Naive B cell (primary cell): ENCODE measurements at places on chromosomes 11 and 22.

GRCh38 chr11:93895106-93895862 lies 44.9 kb upstream of the VSTM5 start:
- DNase-seq = peak; percentile 14

DNA sequence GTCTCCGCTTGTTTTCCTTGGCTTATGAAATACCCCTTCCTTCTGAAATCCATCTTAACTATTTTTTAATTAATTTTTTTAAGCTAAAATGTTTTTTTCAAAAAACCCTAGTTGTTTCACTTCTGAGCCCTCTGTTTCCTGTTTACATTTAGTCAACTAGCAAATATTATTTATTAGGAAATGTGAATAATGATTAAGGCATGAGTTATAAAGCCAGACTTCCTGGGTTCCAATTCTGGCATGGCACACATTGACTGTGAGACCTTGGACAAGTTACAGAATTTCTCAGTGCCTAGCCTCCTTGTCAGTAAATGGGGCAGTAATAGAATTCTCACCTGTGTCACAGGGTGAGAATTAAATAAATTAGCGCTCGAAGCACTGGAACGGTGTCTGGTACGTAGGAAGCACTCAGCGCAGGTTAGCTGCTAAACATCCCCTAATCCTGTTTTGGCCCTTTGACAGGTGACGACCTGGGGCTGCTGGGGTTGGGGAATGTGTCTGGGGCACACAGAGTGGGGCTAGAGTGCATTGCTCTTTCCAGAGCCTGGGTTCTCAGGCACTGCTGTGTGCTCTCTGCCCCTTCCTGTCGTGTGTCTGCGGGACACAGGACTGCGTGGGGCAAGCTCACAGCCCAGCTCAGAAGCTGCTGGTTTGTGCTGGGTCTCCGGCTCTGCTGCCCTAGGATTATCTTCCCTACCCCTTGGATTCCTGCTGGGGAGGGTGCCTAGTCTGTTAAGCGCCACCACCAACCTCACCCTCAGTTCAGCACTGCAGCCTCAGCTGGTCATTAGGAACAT lies 13.1 kb downstream of the PANX1 start:
- DNase-seq = no peak

- no peak for DNase-seq
These were observed 141.6 kb downstream of the BUD13 start for GRCh38 chr11:116631201-116631600.

- DNase-seq = no peak
These were observed 21.4 kb downstream of the POU2F3 start for GRCh38 chr11:120261321-120261720.

DNA sequence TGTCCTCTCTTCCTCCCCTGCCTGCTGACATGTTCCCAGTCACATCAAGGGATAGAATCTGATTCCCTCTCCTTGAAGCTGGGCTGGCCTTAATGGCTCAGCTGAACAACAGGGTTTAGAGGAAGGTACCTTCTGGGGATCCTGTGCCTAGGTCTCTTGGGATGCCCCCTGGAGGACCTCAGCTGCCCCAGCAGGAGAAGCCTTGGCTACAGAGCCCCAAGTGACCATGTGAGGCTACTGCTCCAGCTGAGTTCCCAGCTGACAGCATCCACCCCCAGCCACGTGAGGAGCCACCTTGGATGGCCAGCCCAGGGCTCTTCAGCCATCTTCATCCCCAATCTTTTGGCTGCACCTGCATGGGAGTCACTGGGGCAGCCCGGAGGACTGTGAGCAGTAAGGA lies 1499.3 kb downstream of the TBC1D22A start:
- no peak for DNase-seq

DNA sequence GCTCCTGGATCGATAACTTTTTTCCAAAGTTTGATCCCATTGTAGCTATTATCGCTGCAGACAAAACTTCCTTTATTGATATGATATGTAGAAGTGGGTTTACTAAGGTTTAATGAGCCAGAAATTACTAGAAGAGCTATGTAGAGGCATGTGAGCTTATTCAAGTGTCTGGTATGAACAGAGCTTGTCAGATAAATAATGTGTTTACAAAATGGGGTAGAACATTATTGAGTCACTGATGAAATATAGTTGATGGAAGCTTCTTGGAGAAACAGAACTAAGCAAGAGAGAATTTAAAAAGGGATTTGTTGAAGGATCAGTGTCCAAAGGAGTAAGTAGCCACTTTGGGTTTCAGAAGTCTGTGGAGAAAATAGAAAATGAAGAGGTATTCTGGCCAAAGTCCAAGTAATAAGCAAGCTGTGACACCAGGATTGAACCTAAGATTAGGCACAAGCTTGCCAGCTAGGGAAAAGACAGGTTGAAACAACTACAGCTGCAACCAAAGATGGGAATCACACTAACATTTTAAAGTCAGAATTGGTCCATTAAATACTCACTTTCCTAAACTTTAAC lies 104.3 kb downstream of the MAML2 start:
- DNase-seq = no peak

DNA sequence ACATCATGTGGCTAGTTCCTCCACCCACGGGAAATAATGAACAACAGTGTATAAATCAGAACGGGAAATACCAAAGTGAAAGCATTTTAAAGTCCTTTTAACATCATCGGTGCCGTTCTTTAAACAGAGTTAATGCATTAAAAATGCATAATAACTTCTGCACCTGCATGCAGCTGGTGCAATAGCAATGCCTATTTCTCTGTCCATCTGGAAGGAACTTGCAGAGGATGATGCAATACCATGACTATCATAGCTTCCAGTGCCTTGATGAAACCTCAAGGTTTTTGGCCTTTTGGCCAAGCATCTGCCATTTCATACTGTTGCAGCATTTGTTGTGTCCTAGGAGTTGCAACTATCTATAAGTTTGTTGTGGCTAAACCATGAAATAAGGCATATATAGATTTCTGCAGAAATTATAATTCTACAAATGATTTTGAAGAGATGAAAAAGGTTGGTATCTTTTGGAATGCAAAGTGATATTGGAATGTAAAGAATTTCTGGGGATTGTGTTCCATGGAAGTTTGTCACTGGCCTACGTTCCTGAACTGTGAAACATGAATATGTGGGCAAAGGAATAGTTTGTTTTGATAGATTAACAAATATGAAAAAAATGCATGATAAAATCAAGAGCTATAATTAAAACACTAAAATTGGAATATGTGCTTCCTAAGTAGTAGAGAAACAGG lies 9.8 kb upstream of the EIF3F start:
- no peak for DNase-seq

- DNase-seq = peak; percentile 58
These were observed 13.7 kb upstream of the SEC14L3 start for GRCh38 chr22:30485362-30485988.

DNA sequence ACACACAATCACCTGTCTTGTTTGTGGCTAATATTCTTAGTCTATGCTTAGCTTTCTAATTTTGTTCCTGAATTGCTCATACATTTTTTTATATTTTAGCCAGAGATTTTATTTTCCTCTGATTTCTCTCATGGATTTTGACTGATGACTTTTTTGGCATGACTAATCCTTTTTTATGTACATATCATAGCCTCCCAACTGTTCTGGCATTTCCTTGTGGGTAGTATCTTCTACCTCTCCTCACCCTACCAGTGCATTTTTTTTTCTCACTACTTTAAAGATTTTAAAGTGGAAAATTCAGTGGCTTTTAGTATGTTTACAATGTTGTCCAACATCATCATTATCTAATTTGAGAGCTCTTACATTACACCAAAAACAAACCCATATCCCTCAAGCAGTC lies 84.4 kb upstream of the TENM4 start:
- no peak for DNase-seq

DNA sequence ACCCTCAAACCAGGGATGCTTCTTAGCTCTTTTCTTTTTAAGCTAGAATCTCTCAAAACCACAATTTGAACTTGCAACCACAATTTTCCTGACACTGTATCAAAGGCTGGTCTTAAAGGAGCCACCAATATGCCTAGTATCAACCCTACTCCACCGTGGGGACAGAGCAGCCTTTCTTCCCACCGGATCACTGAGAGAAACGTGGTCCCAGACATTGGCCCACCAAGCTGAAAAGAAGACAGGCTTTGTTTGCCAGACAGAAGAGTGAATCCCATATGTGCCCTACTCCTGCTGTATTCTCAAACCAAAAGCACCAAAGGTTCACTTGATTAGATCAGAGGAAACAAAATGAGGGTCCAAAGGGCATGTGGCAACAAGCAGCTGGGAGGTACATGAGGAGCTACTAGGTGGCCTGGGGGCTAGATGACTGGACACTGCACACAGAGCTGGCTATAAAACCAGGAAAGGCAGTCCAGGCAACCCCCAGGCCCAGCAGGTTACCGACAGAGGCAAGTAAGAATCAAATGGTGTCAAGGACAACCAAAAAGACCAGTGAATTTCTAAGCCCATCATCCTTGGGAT lies 3.6 kb upstream of the VWCE start:
- no peak for DNase-seq

DNA sequence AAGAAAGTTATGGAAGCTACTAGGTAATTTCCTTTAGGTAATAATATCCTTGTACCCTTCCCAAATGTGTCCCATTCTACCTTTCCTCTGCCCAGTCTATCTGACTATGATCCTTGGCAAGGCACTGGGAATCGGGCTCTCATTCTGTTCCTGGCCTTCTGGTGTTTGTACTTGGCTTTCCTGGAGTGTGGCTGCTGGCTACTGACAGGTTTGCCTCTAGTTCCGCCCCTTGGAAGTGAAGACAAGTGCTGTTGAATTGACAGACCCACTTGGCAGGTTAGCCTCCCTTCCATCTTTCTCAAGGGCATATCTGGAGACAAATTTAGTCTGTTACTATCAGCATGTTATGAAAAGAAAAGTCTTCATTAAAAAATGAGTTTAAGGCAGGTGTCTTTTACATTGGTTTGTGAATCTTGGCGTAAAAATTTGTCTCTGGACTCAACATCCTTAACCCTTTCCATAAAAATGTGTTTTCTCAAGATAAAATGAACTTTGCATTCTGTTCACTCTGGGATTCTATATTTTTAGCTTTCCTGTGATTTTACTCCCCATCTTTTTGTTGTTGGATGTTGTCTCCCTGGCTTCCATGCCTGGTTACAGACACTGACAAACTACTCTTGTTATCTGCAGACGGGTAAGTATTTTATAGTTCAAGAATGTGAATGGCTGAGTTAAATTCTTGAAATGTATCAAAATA lies 287.4 kb upstream of the PDGFD start:
- DNase-seq = no peak

- no peak for DNase-seq
These were observed 93.2 kb downstream of the PDE2A start for GRCh38 chr11:72581067-72581466.

- no peak for DNase-seq
These were observed 138.3 kb downstream of the GUCY1A2 start for GRCh38 chr11:106879832-106880546.

DNA sequence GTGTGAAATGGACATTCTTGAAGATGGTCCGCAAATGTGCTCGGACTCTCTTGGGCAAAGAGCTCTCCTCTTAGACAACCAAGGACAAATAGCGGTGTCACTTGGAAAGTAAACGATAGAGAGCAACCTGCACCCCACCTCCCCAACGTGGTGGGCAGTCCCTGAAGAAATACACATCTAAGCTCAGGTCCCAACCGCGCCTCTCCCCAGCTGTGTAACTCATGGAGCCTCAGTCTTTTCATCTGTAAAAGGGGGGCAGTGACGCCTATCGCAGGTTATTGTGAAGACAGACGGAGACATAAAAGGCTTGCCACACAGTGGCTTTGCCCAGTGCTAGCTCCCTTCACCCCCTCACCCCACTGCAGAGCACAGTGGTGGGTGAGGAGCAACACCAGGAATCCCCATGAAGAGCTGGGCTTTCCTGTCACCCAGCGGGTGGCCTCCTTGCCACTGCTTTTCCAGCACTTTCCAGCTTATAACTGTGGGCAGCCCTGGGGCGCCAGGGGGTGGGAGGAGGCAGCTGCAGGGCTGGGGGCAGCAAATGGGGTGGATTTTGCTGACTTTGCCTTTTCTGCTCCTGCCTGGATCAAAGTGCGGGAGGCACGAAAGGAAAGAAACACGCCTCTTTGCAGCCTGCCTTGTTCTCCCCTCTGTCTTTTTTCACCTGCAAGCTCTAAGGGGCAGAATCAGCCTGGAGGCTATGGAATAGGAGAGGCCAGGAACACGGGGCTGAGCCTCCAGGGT lies 73.7 kb upstream of the TSPAN18 start:
- no peak for DNase-seq

- DNase-seq = peak; percentile 6
These were observed 716 bp downstream of the AMOTL1 start for GRCh38 chr11:94768602-94769541.
